ENCODE measurements at places on chromosomes 7 and 10. TPM values are rescaled to one million over a fixed set of nuclear protein-coding genes. Genes with fewer than 3 reads are reported as not detected.

NUTM2A gene
- 0.56 TPM for total RNA-seq

LIPK gene
- not detected for total RNA-seq

EPO gene
- not detected for total RNA-seq

LRGUK gene
- 0.71 TPM for total RNA-seq

DNA sequence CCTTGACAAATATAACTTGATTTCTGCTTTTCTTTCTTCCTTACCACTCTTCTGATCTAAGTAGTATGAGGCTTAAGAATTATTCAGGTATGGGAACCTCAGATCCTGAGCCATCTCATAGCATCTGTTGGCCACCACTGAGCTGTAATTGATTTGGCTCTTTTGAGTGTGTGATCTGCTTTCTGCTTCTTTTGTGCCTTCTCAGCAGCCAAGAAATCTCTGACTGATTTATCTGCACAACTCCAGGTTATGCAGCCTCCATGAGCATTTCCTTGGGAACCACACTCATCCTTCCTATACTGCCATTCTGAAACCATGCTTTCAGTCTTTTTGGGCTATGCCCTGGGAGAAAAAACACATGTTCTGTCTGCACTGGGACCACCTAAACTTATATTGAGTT is 178.0 kb upstream of the FAM3C start:
- DNase-seq, result no peak

- DNase-seq, result no peak
These were observed at the start of gene PRTFDC1 for GRCh38 chr10:24952143-24952706. TSS of gene PRTFDC1 (minus strand) at chr10:24952606. CDS start at chr10:24952575, 31 bp downstream.

GRCh38 chr7:45696476-45696875 is 122.3 kb downstream of the ADCY1 start:
- no peak for DNase-seq

- no peak for DNase-seq
These were observed 121.2 kb upstream of the ANKRD1 start for GRCh38 chr10:91042069-91042468.

- no peak for DNase-seq
These were observed 17.3 kb downstream of the DIP2C start for GRCh38 chr10:672203-672602.

DNA sequence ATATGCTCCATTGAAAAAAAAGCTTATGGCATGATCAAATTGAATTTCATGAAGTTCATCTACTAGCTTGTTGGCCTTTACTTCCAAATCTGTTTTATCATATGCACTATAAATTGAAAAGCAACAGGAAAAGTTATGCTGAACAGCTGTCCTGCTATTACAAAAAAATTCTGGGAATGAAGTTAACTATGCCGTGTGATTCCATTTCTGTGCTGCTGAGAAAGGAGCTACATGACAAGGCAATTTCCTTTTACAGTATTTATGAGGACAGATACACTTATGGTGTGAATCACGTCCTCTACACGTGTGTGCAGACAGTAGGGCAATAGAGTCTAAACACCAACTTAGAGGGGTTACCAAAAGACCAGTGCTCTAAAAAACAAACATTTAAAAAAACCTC is 426.5 kb upstream of the AKR1E2 start:
- no peak for DNase-seq

- no peak for DNase-seq
These were observed 117.7 kb downstream of the APBB1IP start for GRCh38 chr10:26555719-26556368.

GRCh38 chr7:69927461-69927860 is 329.2 kb downstream of the AUTS2 start:
- DNase-seq, result no peak

DNA sequence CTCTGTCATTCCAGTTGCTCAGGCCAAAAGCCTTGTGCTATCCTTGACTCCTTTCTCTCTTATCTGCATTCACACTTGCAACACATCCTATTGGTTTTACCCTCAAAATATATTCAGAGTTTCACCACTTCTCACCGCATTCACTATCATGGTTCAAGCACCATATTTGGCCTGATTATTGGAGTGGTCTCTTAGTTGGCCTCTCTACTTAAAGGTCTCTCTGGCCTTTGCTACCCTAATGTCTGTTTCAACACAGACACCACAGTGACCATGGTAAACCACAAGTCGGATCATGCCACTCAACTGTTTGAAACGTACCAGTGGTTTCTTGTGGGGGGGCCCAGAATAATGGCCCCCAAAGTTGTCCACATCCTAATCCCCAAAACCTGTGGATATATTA is 15.2 kb upstream of the PDZD8 start:
- DNase-seq, result no peak

DNA sequence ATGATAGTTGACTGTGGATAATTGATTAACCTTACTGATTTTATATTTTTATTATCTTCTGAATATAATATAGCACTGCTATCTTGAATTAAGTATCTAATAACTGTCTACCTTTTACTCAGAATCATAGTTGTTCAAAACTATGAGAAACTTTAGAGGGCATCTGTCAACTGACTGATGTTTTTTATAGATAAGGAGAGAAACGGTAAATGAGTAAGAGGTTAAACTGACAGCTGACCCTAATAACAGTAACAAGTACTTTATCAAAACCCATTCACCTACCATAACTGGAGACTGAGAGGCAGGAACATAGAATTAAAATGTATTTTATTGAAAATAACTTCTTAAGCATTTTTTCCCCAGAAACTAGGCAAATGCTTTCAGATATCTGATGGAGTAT is 62.2 kb downstream of the CYP51A1 start:
- no peak for DNase-seq

DNA sequence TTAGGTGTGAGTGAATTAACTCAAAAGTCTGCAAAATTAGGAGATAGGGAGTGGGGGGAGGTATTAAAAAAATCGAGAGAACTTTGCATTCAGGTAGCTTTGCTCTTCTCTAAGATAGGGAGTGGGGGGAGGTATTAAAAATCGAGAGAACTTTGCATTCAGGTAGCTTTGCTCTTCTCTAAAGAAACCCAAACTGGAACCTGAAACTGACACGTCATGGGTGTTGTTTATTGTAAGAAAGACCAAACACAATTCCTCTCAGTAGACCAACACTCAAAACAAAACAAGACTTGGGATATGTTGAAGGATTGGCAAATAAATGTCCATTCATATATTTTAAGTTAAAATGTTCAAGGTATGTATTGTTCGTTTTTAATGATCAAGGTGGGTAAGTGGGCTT is 87.9 kb downstream of the KIAA1549 start:
- DNase-seq, result no peak

- peak; percentile 63 for DNase-seq
These were observed at the start of gene CELF2 for GRCh38 chr10:11017570-11018431. TSS of gene CELF2 (plus strand) at chr10:11017872. CDS start at chr10:11018090, 218 bp downstream.

DNA sequence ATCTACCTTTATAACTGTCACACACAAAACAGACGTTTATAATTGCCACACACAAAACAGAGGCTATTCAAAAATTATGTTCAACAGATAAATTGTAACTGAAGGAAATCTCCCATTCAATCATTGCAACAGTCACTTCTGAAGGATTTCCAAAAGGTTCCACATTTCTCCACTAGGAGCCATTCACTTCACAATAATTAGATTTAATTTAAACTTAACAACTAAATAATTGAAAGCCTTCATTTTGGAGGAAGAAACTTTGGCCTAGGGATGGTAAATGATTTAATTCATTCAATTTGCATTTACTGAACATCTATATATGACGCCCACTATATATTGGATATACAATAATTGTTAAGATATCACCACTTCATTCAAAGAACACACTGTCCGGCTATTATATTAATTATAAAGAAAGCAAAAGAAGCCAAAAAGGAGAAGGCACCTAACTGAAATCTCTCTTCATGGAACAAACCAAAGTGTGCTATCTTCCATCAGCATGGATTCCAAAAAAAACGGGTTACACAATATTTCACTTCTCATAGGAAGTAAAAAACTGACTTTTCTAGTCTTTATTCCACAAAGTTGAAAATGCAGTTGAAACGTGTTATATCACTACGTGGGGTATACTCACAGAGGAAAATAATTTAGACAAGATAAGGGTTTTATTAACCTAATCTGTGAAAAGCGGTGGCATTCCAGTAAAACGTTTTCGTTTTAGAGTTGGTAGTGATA is 1.7 kb downstream of the ATAD1 start:
- DNase-seq, result no peak

DNA sequence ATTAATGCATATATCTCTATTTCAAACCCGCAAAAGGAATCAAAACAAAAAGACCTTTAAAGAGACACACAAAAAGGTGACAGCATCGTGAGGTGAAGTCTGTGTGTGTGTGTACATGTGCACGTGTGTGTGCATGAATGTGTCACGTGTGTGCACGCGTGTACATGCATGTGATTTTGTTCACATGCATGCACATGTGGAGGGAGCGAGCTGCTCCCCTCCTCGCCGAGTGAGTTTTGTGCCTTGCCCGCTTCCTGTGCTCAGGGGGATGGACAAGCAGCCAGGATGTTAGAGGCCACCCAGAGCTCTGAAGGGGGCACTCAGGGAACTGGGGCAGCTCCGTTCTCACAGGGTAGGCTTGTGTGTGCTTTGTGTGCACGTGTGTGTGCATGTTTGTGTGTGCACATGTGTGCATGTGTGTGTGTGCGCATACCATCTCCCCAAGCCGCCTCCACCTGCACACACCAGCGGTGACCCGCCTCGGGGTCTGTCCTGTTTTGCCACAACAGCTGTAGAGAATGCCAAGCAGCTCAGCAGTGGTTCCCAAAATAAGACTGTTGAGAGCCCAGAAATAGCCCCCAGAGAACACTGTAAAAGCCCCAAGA is 191.2 kb downstream of the PTPRN2 start:
- no peak for DNase-seq

Measured in natural killer cell treated with Interleukin-12 subunit alpha and Interleukin-12 subunit beta and Interleukin-15 and Interleukin-18, amount 100 ng/mL, for 72 hours (primary cell).